Activated T-cell treated with anti-CD3 and anti-CD28 coated beads, Interleukin-2, amount 50 U/mL, for 72 hours (primary cell): ENCODE measurements at places on chromosomes 6 and 20. TPM values are rescaled to one million over a fixed set of nuclear protein-coding genes. Genes with fewer than 3 reads are reported as not detected.

The CASS4 gene
- total RNA-seq = 6.9 TPM

DNA sequence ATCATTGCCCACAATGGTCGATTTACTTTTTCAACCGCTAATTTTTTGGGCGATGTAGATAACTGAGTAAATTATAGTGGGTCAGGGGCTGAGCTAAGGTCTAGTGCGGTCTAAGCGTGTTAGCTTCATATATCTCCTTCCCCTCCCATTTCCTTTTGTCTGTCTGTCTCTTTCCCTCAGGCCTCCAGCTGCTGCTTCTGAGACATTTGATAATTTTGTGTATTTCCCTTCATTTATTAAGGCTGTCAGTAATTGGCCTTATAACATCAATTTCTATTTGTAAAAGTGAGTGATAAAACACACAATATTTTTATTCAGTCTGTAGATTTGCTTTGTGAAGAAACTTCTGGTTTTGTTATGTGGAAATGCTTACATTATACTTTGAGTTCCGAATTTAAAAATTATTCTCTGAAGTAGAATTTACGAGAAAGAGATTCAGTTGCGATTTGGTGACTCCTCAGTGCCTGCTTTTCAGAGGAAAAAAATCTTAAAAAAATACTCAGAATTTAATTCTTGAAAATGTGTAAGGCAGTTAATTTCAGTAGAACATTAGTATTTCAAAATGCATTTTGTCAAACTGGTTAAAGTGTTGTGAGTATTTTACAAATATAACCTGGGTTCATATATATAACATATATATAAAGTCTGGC lies 1.4 kb downstream of the TMEM170B start:
- H3K36me3 ChIP-seq = peaks cover 3% of the 10 kb centered on the region
- H3K27ac ChIP-seq = peak overlapping the region; percentile 91

DNA sequence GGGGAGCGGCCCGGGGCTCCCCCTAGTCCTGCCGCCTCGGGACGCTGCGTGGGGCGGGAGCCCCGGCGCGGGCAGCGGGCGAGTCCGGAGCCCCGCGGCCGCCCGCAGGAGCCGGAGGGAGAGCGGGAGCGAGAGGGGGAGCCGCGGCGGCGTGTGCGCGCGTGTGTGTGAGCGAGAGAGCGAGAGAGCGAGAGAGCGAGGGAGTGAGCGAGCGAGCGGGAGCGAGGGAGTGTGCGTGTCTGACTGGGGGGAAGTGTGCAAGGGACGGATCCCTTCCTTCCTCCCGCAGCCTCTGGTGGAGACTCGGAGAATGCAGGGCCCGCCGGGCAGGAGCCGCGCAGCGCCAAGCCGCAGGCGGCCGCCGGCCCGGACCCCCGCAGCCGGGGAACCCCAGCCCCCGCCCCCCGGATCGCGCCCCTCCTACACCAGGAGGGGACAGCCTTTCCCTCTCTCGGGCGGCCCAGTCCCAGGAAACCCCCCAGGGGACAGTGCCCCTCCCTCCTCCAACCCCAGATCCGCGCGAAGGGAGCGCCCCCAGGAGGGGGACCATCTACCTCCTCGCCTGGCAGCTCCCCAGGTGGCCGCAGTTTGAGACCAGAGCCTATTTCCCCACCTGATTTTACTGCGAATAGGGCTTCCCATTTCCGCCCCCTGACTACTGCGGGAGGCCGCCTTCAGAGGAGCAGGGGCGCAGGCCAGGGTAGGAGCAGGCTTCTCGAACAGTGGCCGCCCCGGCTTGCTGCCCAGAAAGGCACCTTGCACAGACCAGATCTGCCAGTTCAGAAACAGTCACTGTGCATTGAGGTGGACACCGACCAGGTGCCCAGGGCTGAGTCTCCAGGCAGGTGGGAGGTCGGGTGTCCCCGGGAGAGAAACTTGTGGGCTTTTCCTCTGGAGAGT lies at the start of gene CDH22:
TSS of gene CDH22 (minus strand) at position 241 of the 900 bp plus-strand sequence. CDS start 57,204 bp downstream, outside the sequence.
- peaks cover 52% of the 10 kb centered on the region for H3K27me3 ChIP-seq
- no peaks in the 10 kb centered on the region for H3K36me3 ChIP-seq
- H3K4me1 ChIP-seq = peaks cover 7% of the 10 kb centered on the region
- peak; percentile 54 for DNase-seq
- no peak within 1 kb of the TSS for H3K27ac ChIP-seq

- no peak overlapping the region for H3K4me3 ChIP-seq
- peak overlapping the region; percentile 4 for H3K27ac ChIP-seq
- peaks cover 16% of the 10 kb centered on the region for H3K4me1 ChIP-seq
- DNase-seq = peak; percentile 18
Observed at GRCh38 chr6:151413372-151414145, 22.2 kb upstream of the ZBTB2 start.

DNA sequence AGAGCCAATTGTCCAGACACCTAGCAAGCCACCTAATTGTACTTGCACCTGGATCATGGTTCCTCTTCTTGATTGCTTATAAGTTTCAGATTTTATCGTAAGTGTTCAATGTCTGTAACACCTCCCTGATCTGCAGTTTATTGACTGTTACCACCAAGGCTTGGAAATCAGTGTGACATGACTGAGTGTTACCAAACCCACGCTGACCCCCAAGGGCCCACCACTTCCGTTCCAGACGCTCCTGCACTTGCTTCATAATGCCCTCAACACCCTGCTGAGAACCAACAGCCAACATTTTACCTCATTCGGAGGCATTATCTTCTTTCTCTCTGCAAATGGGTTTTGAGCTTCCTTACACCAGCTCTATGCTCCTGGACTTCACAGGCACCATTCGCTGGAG lies 6.3 kb downstream of the CCR6 start:
- peaks cover 9% of the 10 kb centered on the region for H3K4me1 ChIP-seq
- H3K27ac ChIP-seq = peak overlapping the region; percentile 2
- peaks cover 4% of the 10 kb centered on the region for H3K36me3 ChIP-seq
- no peaks in the 10 kb centered on the region for H3K27me3 ChIP-seq
- no peak overlapping the region for H3K4me3 ChIP-seq

- H3K27ac ChIP-seq = no peak overlapping the region
- no peak for DNase-seq
- no peak overlapping the region for H3K4me3 ChIP-seq
- peaks cover 3% of the 10 kb centered on the region for H3K36me3 ChIP-seq
- no peaks in the 10 kb centered on the region for H3K27me3 ChIP-seq
Observed at GRCh38 chr6:157023958-157024357, 246.8 kb downstream of the ARID1B start.
